ENCODE measurements at places on chromosomes 13 and 19.

DNA sequence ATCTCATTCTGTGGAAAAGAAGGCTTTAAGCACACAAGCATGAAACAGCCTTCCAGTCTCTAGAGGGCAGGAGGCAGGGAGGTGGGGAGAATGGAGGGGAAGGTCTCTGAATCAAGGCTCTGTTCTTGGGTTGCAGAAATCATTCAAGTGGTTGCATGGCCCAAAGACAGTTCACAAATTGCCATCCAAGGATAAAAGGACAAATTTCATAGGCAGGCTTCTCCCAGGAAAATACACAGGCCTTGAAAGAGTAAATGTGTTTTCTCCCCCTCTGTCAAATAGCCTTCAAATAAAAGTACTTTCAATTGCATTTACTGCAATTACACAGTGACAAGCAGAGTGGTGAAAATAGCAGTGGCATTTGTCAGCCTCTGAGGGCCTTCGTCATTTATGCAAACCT, 450.8 kb downstream of the DCT start:
- DNase-seq: no peak

- DNase-seq: no peak
These were observed 17.4 kb downstream of the VASP start for GRCh38 chr19:45524575-45525129.

DNA sequence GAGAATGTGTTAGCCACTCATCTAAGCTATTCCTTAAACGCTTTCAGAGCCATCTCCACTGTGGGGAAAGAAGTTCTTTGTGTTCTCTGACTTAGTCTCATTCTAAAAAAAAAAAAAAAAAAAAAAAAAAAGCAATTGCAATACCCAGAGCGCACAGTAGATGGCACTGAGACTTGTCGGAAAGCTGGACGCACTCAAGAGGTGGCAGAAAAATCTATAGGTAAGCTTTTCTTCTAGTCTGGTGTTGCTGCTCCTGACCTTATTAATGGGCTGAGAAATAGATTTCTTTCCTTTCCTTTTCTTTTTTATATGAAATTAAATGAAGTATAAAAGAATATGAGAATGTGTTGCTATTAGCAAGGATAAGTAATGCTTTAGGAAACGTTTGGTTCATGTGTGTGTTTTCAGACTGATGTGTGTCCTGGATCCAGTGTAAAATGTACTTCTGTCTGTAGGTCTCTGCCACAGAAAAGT, 4.7 kb upstream of the GJB2 start:
- no peak for DNase-seq

DNA sequence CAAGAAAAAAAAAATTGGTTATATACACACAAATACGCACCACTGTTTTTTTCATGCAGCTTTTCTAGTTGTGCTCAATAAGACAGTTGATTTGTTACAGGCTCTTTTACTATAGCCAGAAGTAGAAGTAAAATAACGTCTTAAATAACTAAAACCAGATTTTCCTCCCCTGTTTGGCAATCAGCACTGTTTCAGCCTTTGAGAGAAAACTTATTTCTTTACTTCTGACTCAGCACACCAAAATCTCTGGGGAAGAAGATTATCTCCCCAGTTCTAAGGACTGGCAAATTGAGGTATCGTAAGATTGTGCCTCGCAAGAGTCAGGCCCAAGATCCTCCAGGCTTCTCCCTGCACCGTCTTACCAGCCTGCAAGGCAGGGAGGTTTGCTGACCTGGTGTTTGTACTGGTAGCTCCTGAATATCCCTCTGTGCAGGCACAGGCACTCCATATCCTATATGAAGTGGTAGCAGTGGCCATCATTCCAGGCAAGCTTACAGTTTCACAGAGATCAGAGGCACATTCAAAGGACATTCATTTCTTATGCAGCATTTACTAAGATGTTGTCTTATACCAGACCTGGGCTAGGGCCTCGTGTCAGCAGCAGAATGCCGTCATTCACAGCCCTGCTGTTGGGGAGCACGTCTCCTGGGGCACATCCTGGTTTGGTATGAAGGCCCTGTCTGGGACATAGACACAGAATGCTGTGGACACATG, 268.2 kb downstream of the ZNF536 start:
- DNase-seq: no peak

DNA sequence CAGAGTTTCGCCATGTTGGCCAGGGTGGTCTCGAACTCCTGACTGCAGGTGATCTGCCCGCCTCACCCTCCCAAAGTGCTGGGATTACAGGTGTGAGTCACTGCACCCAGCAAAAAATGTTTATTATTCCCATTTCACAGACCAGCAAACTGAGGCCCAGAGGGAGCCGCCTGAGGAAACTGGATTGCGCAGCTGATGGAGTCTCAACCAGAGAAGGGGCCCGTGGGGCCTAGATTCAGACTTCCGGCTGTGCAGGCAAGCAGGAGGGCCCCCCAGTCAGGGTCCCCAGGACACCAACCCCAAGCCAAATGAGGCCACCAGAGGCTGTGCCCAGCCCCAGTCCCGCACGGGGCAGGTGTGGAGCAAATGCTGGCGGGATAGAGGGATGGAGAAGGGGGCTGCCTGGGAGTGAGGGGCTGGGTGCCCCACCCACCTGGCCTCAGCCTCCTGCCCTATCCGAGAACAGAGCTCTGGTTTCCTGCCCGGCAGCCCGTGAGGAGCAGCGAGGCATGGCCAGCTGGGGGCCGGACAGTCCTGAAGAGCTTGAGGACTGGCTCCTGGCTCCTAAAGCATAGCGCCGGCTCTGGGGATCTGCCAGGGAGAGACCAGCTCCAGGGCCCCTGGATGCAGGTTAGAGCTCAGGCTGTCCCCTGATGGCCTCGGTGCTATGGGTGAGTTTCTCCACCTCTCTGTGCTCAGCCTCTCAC, 22.0 kb downstream of the MISP start:
- DNase-seq: no peak

GRCh38 chr13:32878163-32878562, 138.1 kb upstream of the KL start:
- no peak for DNase-seq

GRCh38 chr13:63088226-63088625, 1672.6 kb upstream of the PCDH20 start:
- no peak for DNase-seq

DNA sequence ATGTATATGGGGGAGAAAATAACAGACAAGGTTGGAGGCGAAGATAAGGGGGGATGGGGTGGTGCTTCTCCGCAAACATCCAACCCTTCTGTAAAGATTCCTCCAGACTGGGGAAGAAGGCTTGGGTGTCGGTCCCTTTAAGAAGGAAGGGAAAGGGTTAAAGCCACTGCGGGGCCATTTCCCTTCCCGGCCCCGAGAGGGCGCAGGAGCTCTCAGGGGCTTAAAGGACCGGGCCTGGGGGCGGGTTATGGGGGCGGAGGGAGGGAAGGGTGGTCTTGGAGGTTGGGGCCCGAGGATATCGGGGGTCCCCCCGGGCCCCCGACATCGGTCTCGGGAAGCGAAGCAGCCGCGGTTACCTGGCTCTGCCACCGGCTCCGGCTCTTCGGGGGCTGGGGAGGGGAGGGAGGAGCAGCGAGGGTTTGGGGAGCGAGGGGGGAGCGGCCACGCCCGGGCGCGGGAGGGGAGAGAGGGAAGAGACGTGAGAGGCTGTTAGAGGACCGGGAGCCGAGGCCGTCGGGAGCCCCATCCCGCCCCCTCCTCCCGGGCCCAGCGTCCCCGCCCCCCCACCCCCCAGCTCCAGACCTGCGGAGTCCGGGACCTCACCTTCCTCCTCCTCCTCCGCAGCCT, 2.8 kb downstream of the TNNT1 start:
- peak; percentile 56 for DNase-seq

- peak; percentile 83 for DNase-seq
These were observed 41.4 kb downstream of the LYL1 start for GRCh38 chr19:13060964-13061927.

DNA sequence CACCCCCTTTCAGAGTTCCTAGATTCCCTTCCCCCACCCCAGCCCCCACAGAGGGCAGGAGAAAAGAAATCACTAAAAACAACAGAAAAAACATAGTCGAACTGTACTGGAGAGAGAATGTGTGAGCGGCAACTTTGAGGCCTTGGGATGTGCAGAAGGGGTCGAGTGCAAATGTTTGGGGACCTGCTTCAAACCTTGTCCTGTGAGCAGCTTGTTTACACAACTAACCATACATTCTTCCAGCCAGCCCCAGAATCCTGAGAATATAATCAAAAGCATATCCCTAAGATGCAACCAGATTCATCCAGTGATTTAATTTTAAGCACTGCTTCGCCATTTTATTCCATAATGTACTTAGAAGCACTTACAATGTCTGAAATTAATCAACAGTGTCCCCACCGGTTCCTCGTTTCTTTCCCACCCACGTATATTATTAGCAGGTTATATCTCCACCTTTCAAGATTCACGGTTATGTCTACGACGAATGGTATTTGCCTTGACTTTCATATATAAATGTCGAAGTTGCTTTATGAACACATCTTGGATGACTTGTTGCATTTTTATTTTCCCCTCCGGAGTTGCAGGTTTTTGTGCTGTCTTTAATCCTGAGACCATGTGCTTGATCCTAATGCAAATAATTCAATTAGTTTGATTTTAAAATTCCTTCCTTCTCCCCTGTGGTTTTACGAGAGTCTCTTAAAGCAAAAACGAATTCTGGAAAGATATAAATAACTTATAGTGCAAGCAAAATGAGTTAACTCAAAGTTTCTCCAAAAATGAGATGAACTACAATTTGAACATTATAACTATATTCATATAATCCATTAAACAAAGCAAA, 107.6 kb downstream of the ZIC5 start:
- DNase-seq: no peak

GRCh38 chr13:62046512-62046911, 630.9 kb upstream of the PCDH20 start:
- DNase-seq: no peak

GRCh38 chr19:8321986-8322637, 816 bp downstream of the RPS28 start:
- no peak for DNase-seq

- no peak for DNase-seq
These were observed 4.3 kb downstream of the NDFIP2 start for GRCh38 chr13:79485014-79485811.

GRCh38 chr13:79749984-79750551, 269.1 kb downstream of the NDFIP2 start:
- DNase-seq: no peak

GRCh38 chr13:99965329-99966000, 6.1 kb downstream of the ZIC5 start:
- DNase-seq: no peak

GRCh38 chr19:1824252-1824622, 12.2 kb upstream of the ATP8B3 start:
- no peak for DNase-seq
